Activated gamma-delta T cell treated with Interleukin-2 at 50 U/mL for 16 hours (primary cell): ENCODE measurements at places on chromosomes 1 and 21.

DNA sequence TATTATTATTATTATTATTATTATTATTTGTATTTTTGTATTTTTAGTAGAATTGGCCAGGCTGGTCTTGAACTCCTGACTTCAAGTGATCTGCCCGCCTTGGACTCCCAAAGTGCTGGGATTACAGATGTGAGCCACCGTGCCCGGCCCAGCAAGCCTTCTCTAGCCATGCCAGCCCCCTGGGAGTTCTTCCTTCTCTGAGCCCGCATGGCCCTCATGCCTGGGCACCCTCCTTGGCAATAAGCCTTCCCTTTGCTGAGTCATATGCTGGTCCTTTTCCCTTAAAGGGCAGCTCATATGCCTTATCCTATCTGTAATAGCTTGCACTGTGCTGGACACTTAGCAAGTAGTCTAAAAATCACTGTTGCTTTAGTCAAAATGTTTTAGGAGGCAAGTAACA lies 8.5 kb upstream of the NBL1 start:
- DNase-seq = no peak

GRCh38 chr1:21724098-21724497 lies 54.9 kb upstream of the RAP1GAP start:
- no peak for DNase-seq

DNA sequence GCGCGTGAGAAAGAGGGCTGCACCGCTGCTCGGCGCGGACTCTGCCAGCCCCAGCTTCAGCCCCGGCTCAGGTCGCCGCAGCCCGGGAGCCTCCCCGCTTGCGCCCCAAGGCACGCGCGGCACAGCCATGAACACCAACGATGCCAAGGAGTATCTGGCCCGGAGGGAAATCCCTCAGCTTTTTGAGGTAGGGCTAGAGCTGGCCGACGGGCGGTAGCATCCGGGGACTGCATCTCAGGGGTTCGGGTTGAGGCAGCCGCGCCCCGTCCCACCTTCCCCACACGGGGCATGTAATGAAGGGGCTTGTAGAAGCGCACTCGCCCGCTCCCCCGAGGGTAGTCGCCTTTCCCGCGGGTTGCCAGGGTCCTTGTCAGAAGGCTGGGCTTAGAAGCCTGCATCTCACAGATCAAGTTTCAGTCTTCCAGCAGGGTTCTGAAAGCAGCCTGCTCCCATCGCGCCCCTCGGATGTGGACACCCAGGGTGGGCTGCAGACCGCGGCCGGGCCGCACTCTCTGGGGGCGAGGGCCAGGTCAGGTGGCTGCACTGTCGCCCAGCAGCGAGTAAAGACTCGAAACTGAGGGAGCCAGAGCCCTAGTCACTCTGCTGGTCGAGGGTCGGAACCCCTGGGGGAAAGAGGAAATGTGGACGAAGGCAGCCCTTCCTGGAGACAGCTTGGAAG lies 507 bp downstream of the AK5 start:
- DNase-seq = peak; percentile 21

- DNase-seq = no peak
These were observed 2.2 kb upstream of the ACTRT2 start for GRCh38 chr1:3019007-3019515.

GRCh38 chr1:67484492-67484891 lies 54.3 kb upstream of the SERBP1 start:
- no peak for DNase-seq

GRCh38 chr1:188359315-188359714 lies 1530.6 kb downstream of the PLA2G4A start:
- no peak for DNase-seq

GRCh38 chr1:222465211-222466041 lies 82.5 kb downstream of the HHIPL2 start:
- DNase-seq = peak; percentile 59

DNA sequence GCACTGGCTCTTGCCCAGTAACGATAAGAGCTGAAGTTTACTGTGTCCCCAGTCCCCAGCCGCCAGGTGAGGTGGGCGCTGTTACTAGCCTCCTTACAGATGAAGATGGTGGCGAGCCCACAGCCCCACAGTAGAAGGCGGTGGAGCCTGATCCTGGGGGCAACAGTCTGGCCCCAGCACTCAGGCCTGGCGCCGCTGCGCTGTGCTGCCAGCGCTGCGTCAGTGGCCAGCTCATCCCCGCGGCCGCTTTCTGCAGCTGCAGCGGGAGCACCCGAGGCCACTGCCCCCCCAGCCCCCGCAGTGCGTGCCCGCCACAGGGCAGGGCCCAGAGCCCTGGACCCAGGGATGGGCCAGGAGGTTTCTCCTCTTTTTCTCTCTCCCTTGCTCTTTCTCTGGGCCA lies 13.3 kb downstream of the H6PD start:
- no peak for DNase-seq

DNA sequence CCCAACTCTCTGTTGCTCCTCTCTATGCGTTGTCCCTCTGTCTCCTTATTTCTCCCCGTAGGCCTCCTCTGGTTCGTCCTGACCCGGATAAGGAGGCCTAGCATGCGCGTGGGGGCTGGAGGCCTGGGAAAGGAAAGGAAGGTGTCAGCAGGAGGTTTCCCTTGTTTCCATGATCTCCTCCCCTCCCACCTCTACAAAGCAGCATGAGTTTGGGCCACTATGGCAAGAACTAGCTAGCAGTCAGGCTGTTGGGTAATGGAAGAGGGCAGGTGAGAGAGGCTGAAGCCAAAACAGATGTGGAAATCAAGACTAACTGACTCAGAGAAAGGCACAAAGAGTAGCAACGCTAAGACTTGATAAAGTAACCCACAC lies 687 bp upstream of the SEMA6C start:
- no peak for DNase-seq

- no peak for DNase-seq
These were observed 62.4 kb downstream of the CD247 start for GRCh38 chr1:167455786-167456446.

DNA sequence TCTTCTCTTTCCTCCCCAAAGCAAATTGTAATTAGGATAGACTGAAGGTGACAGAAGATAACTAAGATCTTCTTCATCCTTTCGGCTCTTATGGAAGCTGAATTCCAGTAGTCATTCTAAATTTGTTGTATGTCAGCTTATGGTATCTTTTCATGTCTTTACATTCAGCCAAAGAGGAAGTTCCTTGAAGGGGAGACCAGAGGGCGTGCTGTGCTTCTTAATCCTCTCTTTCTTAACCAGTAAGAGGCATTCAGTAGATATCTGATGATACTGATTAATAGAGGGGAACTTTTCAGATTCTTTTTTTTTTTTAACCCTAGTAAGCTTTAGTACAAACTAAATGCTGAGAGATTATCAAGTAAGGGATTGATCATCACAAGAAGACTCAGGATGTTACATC lies 102.3 kb downstream of the OSBPL9 start:
- no peak for DNase-seq

- DNase-seq = no peak
These were observed 3.2 kb upstream of the RXFP4 start for GRCh38 chr1:155938220-155938627.

DNA sequence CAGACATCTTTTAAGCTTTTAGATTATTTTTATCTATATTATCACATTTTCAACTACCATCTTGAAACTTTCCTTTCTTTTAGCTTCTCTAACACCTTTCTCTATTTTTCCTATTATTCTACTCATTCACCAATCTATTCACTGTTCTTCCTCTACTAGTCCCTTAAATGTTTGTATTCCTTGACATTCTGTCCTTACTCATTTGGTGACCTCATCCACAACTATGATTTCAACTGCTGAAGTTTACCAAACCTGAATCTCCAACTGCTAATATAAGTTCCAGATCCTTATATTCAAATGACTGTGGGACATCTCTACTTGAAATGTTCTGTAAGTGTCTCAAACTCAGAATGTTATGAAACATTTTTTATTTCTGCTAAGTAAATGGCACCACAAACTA lies 49.2 kb downstream of the TUT4 start:
- DNase-seq = no peak

GRCh38 chr1:83996191-83996590 lies 2.7 kb downstream of the TTLL7 start:
- no peak for DNase-seq

DNA sequence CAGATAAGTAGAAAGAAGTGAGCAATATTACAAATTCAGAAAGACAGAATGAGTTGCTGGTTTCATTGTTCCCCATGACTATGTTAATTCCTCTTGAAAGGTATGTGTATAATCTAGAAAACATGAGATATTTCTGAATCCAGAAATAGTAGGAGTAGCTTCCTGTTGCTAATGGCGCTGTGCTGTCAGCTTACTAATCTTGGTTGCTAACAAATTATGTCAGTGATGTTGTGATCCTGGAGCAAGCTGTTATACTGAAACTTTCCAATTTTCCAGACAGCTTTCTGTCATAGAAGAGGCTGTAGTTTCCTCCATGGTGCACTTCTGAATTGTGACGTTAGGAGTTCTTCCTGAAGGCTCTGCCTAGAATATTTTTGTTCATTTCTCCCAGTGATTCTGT lies 372.3 kb downstream of the USP25 start:
- DNase-seq = no peak

DNA sequence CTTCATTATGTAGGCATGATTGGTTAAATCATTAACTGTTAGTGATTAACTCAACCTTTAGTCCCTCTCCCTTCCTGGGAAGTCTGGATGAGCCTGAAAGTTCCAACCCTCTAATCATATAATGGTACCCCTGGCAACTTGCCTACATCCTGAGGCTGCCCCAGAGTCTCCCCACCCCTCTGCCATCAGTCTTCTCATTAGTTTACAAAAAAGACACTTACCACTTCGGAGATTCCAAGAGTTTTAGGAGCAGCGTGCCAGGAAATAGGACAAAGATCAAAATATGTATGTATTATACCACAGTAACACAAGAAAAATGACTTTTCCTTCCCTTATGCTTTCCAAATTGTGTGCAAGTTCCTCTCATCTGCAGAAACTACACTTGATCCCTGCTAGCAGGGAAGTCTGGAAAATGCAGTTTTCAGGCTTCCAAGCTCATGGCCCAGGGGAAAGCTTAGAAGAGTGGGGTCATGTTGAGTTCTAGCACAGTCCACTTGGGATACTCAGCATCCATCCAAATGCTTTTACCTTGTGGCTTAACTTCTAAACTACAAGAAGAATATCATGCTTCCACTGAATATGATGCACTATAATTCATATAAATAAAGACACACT lies 64.6 kb upstream of the PPIH start:
- no peak for DNase-seq

DNA sequence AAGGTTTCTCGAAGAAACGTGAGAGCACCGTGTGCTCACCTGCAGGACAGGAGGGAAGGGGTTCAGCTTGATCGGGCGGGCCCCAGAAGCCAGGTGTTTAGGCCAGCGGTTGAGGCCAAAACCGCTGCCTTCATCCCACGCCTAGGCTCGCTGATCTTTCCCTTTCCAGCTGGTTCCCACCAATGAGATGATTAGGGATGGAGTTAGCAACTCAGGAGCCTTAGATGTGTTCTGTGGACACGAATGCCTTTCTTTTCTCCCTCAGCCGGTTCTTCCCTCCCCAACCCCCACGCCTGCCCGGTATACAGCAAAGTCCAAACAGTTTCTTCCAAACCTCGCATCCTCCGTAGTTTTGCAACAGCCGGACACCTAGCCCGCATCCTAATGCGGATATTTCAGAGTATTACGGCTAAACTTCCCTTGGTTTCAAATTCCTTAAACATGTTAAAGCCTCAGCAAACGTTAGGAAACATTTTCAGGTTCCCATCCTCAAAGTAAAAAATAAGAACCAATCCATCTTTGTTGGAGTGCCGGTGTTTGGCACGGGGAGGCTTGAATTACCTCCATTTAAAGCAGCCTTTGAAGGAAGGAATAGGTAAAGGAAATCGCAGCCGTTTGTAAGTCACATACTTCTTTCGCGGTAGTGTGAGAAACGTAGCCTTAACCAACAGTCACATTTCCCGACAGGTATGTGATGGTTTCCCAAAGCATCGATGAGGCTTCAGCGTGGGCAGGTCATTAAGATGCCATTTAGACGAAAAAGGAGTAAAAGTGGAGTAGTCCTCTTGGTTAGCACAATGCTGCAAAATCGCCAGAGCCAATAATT lies 1.1 kb downstream of the LRRC8C start:
- no peak for DNase-seq
